ENCODE measurements at places on chromosomes 2 and 18.

DNA sequence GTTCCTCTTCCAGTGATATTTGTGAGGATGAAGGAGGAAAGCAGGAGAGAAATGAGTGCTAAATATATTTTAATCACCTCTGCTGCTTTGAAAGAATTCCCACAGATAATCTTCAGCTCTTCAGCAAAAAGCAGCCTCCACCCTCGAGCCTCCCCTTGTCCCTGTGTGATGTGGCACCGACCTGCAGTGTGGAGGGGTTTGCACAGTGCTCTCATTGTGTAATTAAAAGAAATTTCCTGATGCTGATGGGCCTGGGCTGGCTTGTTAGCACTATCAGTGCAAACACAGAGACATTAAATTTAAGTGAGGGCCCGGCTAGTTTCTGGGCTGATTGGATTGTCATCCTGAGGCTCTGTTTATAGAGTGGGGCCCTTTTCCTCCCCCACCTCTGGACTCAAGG lies 53.4 kb downstream of the KIF5C start:
- DNase-seq = no peak

- DNase-seq = no peak
These were observed 134.0 kb downstream of the PID1 start for GRCh38 chr2:229137066-229137465.

- no peak for DNase-seq
These were observed 10.5 kb upstream of the STAMBP start for GRCh38 chr2:73818296-73818695.

DNA sequence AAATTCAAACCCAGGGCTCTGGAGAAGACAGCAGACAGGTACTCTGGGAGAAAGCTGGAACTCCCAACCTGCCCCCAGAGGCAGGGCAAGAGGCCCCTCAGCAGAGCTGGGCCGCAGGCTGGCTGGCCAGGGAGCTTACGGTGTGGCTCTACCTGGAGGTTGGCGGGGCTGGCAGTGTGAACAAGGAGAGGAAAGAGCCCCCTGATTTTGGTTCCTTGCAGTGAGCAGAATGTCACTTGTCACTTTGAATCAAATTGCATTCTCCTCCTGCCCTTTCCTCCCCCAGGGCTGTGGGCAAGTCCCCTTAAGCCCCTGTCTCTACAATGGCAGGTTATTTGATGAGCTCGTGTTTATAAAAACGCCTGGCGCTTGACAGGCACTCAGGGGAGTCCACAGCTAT lies 32.6 kb downstream of the MYO7B start:
- DNase-seq = no peak

DNA sequence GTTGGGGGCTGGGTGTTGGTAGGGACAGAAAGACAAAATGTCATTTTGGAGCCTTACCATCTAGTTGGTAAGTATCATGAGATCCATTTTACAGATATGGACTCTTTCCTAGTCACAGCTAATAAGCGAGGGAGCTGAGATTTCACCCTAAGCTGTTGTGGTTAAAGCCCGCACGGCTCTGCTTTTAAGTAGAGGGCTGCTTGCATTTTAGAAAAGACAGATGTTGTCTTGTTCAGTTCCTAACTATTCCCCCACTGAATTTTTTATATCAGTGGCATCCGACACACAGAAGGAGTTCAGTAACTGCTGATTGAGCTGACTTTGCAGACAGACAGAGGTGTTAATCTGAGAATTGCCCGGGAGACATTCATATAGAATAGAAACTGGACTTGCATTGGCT lies 3.7 kb downstream of the QPCT start:
- DNase-seq = no peak

GRCh38 chr18:12406371-12407111 lies 1.2 kb upstream of the PRELID3A start:
- DNase-seq = no peak

GRCh38 chr2:18791172-18791797 lies 201.9 kb upstream of the NT5C1B start:
- no peak for DNase-seq

- no peak for DNase-seq
These were observed 1.8 kb downstream of the STRN start for GRCh38 chr2:36964496-36965058.

DNA sequence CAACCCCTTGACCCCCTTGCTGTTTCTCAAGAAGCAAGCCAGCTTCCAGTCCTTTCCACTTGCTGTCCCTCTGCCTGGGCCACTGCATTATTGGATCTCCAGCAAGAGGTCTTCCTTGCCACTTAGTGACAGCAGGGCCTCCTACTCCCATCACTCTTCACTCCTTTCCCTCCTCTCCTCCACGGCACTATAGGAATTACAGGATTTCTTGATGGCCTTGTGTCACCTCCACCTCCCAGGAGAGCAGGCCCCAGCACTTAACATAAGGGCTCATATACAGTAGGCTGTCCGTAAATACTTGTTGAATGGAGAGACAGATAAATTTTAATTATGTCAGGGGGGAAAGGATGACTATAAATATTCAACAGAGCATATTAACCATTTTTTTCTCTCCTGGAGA lies 129.4 kb downstream of the SP3 start:
- DNase-seq = no peak

DNA sequence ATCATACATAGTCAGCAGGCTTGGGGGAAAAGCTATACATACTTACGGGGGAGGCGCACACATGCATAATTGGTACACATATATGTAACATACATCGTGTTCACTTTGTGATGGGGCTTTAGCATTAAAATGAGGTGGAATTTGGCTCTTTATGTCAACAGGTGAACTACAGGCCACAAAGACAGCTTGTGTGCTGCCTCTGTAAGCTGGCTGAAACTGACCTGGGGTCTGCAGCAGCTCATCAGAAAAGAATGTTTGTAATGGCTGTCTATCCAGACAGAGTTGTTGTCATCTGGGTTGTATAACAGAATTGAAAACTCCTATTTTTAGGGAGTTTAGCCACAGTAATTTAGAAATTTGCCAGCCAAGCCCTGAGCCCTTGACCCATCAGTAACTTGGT lies 4.7 kb upstream of the KCNG3 start:
- DNase-seq = no peak

- no peak for DNase-seq
These were observed 1488.0 kb upstream of the CELF4 start for GRCh38 chr18:39053571-39053970.

DNA sequence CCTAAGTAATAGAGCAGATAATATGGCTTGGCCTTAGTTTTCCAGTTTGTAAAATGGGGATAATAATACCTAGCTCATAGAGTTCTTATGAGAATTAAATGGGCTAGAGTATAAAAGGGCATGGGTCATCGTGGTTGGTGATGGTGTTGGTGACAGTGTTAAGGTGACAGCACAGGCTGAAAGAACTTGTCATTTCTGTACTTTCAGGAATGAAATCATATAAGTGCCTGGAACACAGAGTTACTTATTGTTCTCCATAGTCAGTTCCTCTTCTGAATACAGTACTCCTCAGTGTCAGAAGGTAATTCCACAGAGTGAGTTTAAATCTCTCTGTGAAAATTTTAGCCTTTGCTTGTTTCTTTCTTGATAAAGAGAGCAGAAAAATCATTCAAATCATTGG lies 42.4 kb downstream of the KIF5C start:
- DNase-seq = no peak

DNA sequence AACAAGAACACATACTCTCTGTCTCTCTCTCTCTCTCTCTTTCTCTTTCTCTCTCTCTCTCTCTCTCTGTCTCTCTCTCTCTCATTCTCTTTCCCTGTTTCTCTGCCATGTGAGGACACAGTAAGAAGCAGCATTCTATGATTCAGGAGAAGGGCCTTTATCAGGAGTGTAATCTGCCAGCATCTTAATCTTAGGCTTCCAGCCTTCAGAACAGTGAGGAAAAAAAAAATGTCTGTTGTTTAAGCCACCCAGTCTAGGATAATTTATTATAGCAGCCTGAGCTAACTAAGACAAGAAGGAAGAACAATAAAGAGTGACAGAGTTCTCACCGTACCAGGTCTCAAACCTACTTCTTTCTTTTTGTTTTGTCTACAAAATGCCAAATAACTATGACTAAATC lies 399.4 kb downstream of the SOCS6 start:
- no peak for DNase-seq

DNA sequence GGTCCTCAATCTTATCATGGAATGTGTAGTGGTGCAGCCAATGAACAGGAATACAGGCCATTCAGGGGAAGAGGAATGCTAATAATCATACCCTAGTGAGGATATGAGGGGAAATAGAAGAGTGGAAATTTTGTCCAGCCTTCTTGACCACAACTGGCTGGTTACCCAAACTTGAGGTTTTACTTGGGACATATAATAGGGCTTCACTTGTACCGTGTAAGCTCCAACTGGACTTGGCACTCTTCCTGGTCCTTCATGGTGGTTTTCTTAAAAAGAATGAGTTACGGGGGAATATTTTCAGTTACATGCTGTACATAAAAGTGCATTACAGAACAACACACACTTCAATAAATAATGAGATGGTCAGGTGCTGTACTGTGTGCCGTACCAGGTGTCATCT lies 234.9 kb upstream of the RASGRP3 start:
- no peak for DNase-seq

DNA sequence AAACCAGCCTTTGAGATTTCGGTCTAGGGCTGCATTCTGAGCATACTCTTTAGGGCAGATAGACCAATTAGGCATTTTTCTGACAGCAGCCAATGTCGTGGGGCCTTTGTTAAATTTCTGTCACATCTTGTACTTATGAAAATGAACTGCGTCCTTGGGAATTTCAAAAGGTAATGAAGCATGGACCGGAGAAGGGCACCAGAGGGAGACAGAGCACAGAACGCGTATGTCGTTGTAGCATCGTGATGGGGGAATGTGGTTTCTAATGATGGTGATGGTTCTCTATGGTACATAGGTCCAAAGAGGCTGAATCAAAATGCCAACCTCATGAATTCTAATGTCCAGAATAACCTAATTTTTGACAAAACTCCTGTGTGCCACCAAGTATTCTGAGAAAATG lies 483.9 kb upstream of the CRIM1 start:
- DNase-seq = no peak

- no peak for DNase-seq
These were observed 19.8 kb downstream of the MYL12B start for GRCh38 chr18:3281456-3282400.

DNA sequence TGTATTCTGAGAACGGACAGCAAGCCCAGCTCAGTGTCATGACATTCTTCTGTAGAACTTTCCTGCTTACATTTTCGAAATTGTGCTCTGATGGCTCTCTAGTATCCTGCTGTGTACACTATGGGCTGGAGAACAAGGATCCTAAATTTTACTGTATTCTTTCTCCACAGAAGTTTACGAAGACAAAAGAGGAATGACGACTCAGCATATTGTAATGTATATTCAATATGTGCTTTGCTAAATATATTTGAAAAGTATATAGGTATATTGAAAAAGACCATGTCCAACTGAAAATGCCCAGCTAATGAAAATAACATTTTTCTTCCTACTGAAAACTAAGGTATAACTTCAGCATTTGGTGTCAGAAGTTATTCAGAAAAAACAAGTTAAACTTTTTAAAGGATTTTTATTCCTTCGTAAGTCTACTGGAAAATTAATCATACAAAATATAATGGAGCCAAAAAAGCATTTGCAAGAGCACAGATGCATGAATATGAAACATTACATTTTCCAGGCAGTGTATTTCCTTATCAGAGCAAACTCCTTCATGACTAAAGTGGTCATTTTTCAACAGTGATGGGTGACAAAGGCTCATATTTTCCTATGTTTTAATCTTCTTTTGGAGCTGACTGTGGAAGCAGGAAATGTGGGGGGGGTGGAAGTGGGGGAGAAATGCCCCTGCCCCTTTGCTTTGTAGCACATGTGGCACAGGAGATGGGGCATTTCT lies 143.8 kb upstream of the THUMPD2 start:
- no peak for DNase-seq

GRCh38 chr2:20606198-20606597 lies 44.7 kb downstream of the HS1BP3 start:
- no peak for DNase-seq

GRCh38 chr18:63970809-63971205 lies 926 bp downstream of the SERPINB8 start:
- no peak for DNase-seq

GRCh38 chr18:39724652-39725051 lies 2159.1 kb upstream of the CELF4 start:
- DNase-seq = no peak

DNA sequence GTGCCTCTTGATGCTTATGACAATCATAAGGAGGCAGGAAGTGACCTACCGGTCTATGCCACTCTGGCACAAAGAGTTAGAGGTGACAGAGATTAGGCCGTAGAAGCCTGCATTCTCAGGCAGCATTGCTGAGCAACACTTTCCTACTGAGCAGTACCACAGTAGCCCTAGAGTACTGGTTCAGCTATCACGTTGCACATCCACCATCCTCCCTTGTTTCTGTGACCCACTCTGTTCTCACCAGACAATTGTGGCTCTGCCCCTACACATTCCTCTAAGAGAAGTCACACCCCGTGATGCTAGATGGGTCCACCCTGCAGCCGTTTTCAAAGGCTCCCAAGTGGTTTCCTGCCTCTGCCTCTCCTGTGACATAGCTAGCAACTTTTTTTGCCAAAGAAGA lies 22.6 kb upstream of the SUCLG1 start:
- no peak for DNase-seq

- no peak for DNase-seq
These were observed 946.0 kb upstream of the CHAC2 start for GRCh38 chr2:52821631-52822030.

DNA sequence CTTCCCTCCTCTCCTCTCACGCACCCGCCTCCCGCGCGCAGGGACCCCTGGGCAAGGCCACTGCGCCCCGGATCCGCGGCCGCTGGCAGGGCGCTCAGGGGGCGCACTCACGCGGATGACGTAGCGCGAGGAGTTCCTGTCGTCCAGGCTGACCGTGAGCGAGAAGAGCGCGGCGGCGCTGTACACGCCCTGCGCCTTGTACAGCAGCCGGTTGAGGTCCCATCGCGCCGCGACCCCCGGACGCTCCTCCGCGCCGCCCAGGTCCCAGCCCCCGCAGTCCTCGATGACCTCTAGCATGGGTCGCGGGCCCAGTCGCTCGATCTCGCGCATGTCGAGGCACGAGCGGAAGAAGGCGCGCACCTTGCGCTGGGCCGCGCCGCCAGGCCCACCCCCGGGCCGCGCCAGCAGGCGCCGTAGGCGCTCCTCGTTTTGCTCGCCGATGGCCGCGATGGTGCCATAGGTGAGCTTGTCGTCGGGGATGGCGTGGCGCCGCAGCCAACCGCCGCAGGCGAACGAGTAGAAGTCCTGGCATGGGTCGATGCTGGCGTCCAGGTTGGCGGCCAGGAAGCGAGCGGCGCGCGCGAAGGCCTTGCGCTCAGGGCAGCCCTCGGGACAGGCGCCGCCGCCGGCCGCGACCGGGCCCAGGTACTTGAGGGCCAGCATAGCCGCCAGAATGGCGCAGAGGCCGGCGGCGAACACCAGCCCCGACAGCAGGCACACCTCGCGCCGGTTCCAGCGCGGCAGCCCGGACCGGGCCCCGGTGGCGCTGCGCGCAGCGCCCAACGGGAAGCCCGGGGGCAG lies 1.7 kb downstream of the ECEL1 start:
- DNase-seq = no peak

- no peak for DNase-seq
These were observed 444.2 kb downstream of the LRATD1 start for GRCh38 chr2:15076668-15077067.
